ENCODE measurements at places on chromosomes 2 and 18.

GRCh38 chr2:60475123-60475830 lies 78.2 kb downstream of the BCL11A start:
- no peak for DNase-seq

- DNase-seq: no peak
Observed at GRCh38 chr18:10018289-10018688, 104.5 kb downstream of the VAPA start.

GRCh38 chr18:12091538-12092141 lies 2.0 kb upstream of the ANKRD62 start:
- no peak for DNase-seq

DNA sequence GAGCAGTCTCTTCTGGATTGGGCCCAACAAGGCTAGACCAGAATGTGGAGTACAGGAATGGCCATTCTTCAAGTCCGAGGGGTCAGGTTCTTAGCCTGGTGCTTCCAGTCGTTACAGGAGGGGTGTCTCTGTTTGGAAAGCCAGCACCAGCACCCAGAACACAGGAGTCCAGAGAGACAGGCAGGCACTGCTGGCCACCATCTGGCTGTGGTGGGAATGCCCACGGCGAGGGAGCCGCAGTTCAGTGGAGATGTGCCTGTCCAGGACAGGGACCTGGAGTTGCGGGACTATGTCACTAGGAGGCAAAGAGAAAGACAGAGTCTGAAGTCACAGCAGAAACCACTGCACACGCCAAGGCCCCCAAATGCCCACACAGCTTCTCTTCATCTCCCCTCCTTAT lies 59.1 kb downstream of the TRABD2A start:
- no peak for DNase-seq

GRCh38 chr2:142037744-142038143 lies 93.1 kb downstream of the LRP1B start:
- no peak for DNase-seq

GRCh38 chr18:21904856-21905255 lies 164.3 kb downstream of the MIB1 start:
- DNase-seq: no peak

- no peak for DNase-seq
Observed at GRCh38 chr2:185644828-185645227, 93.8 kb upstream of the FSIP2 start.

- no peak for DNase-seq
Observed at GRCh38 chr2:107062173-107062572, 176.2 kb upstream of the ST6GAL2 start.

DNA sequence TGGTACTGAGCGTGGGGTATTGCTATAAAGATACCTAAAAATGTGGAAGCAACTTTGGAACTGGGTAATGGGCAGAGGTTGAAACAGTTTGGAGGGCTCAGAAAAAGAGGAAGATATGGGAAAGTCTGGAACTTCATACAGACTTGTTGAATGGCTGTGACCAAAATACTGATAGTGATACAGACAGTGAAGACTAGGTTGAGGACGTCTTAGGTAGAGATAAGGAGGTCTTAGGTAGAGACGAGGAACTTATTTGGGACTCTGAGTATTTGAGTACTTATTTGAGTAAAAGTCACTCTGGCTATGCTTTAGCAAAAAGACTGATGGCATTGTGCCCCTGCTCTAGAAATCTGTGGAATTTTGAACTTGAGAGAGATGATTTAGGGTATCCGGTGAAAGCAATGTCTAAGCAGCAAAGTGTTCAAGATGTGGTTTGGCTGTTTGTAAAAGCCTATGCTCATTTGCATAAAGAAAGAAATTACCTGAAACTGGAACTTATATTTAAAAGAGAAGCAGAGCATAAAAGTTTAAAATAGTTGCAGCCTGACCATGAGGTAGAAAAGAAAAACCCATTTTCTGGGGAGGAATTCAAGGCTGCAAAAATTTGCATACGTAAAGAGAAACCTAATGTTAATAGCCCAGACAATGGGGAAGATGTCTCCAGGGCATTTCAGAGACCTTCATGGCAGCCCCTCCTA lies 219.6 kb downstream of the PDE1A start:
- no peak for DNase-seq

GRCh38 chr2:30155202-30155601 lies 8.4 kb downstream of the YPEL5 start:
- no peak for DNase-seq

DNA sequence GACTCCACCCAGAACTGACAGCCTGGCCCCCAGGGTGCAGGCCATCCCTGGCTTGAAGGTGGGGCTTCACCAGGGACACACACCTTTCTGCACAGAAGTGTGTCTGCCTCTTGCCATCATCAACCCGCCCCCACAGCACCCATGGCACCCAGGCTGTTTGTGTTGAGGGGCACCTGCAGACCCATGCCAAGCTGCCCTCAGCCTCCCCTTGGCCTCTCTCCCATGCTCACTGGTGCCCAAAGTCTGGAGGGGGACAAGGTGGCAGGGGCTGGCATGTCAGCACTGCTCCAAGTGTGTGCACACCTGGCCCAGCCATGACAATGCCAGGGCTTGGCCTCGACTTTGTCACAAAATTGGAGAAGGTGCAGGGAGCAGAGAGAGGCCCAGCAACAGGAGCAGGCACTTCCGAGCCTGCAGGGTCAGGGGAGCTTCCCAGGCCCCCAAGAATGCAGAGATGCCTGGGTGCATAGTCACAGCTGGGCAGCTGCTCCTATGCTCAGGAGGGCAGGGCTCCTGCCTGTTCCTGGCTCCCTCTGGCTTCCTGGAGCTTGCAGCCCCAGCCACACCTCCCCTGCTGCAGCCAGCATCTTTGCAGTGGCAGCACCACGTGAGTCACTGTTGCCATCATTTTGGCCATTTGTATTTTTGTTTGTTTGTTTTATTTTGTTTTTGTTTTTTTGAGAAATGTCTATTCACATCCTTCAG lies 280.6 kb upstream of the UBE2E3 start:
- DNase-seq: no peak

Data from stimulated activated CD8-positive, alpha-beta memory T cell treated with anti-CD3 and anti-CD28 coated beads, Interleukin-12 subunit alpha, Interleukin-12 subunit beta, amount 100 ng/mL, for 1 hour (primary cell).